NCI-H1105 treated with DMSO at 0.1 percent for 48 hours (cell line): ENCODE measurements at places on chromosomes 6 and 20.

GRCh38 chr6:42331019-42331418, 113.4 kb upstream of the MRPS10 start:
- DNase-seq: no peak

DNA sequence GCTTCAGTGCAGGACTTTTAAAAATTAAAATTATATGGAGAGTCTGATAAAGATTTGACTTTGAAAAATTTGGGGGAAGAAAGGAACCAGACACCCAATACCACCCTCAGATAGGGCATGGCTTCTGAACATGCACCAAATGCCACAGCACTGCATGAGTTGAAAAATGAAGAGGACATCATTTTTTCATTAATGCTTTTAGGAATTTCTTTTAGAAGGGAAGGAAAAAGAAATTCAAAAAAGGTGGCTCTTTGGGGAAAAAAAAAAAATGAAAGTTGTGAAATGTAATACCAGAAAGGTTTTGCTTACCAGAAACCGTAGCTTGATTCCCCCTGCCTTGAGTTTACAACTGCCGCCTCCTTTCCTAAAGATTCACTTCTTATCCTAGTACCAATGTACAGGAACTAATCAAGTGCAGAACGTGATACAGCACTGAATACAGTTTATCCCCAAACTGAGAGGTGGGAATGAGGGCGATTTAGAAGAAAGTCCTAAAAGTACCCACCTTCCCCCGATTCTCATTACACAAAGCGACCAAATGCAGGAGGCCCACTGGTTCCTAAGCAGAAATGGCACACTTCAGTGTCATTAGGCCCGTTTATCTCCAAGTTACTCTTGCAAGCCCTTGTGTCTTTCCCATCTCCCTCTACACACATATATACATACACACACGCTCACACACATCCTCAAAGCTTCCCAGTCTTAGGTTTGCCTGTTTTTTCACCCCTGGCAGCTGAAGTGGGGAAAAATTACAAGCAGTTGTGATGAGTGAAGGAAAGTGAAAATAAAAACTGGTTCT, 2.8 kb downstream of the PPP1R10 start:
- DNase-seq: no peak

DNA sequence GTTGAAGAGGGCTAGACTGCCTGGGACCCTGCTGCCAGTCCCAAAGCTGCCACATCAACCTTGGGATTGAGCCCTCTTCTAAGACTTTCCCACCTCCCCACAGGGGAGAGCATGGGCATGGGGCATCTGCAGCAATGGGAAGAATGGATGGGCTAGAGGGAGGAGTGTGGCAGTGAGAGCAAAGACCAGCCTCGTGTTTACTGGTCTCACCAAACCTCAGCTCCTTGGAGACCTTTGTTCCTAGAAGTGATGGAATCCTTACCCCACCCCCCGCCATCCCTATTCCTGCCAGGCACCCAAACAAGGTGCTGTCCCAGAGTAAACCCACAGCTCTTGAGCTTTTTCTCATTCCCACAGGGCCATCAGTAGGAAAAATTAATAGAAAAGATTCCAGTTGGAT, 20.0 kb upstream of the ARMC12 start:
- DNase-seq: no peak

DNA sequence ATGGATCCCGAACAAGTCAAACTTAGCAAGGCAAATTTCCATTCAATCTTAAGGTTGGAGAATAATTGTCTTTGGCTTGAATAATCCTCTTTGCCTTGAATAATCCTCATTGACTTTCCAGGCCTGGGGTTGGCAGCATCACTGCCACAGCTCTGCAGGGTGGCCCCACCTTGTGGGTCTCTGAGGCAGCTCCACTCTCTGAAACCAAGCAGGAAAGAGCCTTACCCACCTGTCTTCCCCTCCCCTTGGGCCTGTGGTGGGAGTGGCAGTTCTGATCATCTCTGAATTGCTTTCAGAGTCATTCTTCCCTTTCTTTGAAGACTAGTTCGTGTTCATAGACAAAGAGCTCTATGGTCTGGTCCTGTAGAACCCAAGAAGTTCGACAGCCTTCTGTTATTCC, 47.5 kb downstream of the KCNQ5 start:
- DNase-seq: no peak

DNA sequence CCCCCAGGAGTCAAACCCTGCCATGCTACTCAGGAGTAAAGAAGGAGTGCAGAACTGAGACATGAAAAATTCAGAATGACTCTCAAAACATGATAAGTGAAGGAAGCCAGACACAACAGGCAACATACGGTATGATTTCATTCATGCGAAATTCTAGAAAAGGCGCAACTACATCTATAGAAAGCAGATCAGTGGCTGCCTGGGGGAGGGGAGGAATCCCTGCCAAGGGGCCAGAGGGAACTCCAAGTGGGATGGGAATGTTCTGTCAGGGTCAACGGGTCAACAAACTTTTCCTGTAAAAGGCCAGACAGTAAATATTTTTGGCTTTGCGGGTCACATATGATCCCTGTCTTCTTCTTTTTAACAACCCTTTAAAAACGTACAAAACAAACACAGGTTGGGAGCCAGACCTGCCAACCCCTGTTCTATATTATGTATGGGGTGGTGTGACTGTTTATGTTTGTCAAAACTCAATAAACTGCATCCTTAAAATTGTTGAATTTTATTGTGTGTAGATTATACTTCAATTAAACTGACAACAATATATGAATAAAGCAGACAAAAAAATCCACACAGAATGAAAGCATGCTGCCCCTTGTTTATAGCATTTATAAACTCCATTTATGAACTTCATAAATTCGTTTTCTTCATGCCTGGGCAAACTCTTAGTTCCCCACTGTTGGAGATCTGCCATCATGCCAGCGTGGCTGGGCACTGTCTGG, 56.6 kb upstream of the TRAF3IP2 start:
- no peak for DNase-seq

GRCh38 chr20:18405826-18406225, 61.0 kb downstream of the DZANK1 start:
- no peak for DNase-seq

GRCh38 chr6:70957284-70957617, 391 bp upstream of the B3GAT2 start:
- DNase-seq: no peak
